ENCODE measurements at places on chromosomes 6 and 20. TPM values are rescaled to one million over a fixed set of nuclear protein-coding genes. Genes with fewer than 3 reads are reported as not detected.

BIRC7 gene
- not detected for total RNA-seq

WDR27 gene
- 23.4 TPM for total RNA-seq

TULP1 gene
- not detected for total RNA-seq

NKAIN2 gene
- total RNA-seq, result not detected

DLK2 gene
- total RNA-seq, result 0.25 TPM

OR10C1 gene
- total RNA-seq, result not detected

NFATC2 gene
- total RNA-seq, result 1.7 TPM

RNASET2 gene
- total RNA-seq, result 15.4 TPM

C20orf141 gene
- not detected for total RNA-seq

NHLRC1 gene
- total RNA-seq, result 2.2 TPM

CALHM6 gene
- 0.32 TPM for total RNA-seq

ABHD16B gene
- not detected for total RNA-seq

ECHDC1 gene
- total RNA-seq, result 40.3 TPM

COL11A2 gene
- 0.11 TPM for total RNA-seq

DDO gene
- 0.53 TPM for total RNA-seq

FBXO9 gene
- 17.7 TPM for total RNA-seq

BPIFB1 gene
- not detected for total RNA-seq

THBS2 gene
- 3.2 TPM for total RNA-seq

SCRT2 gene
- total RNA-seq, result not detected

SLC22A3 gene
- 0.13 TPM for total RNA-seq

SLC22A2 gene
- total RNA-seq, result not detected

OSTM1 gene
- 41.6 TPM for total RNA-seq

PRL gene
- total RNA-seq, result not detected

ARFGEF3 gene
- 8.2 TPM for total RNA-seq

FGD2 gene
- not detected for total RNA-seq

RSPO3 gene
- 2.8 TPM for total RNA-seq

NEDD9 gene
- 32.8 TPM for total RNA-seq

MEP1A gene
- total RNA-seq, result not detected

COL21A1 gene
- 0.13 TPM for total RNA-seq

CD109 gene
- 17.3 TPM for total RNA-seq

ZFP57 gene
- total RNA-seq, result not detected

TTLL9 gene
- 0.04 TPM for total RNA-seq

DCBLD1 gene
- total RNA-seq, result 43.4 TPM

SAPCD1 gene
- 0.78 TPM for total RNA-seq

PSMB9 gene
- total RNA-seq, result 53.5 TPM

HDGFL1 gene
- total RNA-seq, result not detected

HLA-E gene
- total RNA-seq, result 663 TPM

HAO1 gene
- total RNA-seq, result 0.07 TPM

VARS2 gene
- total RNA-seq, result 15.9 TPM

BANF2 gene
- not detected for total RNA-seq

BMP7 gene
- not detected for total RNA-seq

RIPOR3 gene
- not detected for total RNA-seq

ECT2L gene
- not detected for total RNA-seq

FOXA2 gene
- not detected for total RNA-seq

HIVEP2 gene
- total RNA-seq, result 3.6 TPM

BCAS4 gene
- total RNA-seq, result 1.6 TPM

HSPA1A gene
- total RNA-seq, result 33.6 TPM

CTAGE9 gene
- total RNA-seq, result not detected

SIM1 gene
- not detected for total RNA-seq

ATP5F1E gene
- total RNA-seq, result 35.8 TPM

LY6G6D gene
- total RNA-seq, result not detected

SNRPB2 gene
- total RNA-seq, result 62.3 TPM

ZNF165 gene
- total RNA-seq, result 0.33 TPM

NCOA5 gene
- total RNA-seq, result 15.9 TPM

MOXD1 gene
- total RNA-seq, result 0.07 TPM
